Smooth muscle cell of the coronary artery (primary cell): ENCODE measurements at places on chromosomes 6 and 20. TPM values are rescaled to one million over a fixed set of nuclear protein-coding genes. Genes with fewer than 3 reads are reported as not detected.

SCGN gene
- not detected in 2 replicates for total RNA-seq

GLP1R gene
- total RNA-seq: not detected in 2 replicates

SEMG2 gene
- total RNA-seq: not detected in 2 replicates

LST1 gene
- 0.30 TPM in 1 of 2 replicates, not detected in the other for total RNA-seq

DDX43 gene
- total RNA-seq: 0.15 and 1.2 TPM in 2 replicates

IBTK gene
- 26.2 and 45.0 TPM in 2 replicates for total RNA-seq

DUSP22 gene
- total RNA-seq: 13.5 and 15.3 TPM in 2 replicates

C4B gene
- 3.2 and 24.0 TPM in 2 replicates for total RNA-seq

TRMT6 gene
- total RNA-seq: 2.7 and 6.4 TPM in 2 replicates

LINC00237 gene
- total RNA-seq: not detected in 2 replicates

TFAP2C gene
- total RNA-seq: 1.8 TPM in 1 of 2 replicates, not detected in the other

WFDC9 gene
- total RNA-seq: not detected in 2 replicates

PET117 gene
- 7.4 and 8.0 TPM in 2 replicates for total RNA-seq

PLN gene
- 6.5 TPM in 1 of 2 replicates, not detected in the other for total RNA-seq

CLPSL1 gene
- total RNA-seq: not detected in 2 replicates

SMIM28 gene
- total RNA-seq: not detected in 2 replicates

DZANK1 gene
- total RNA-seq: 0.75 and 1.2 TPM in 2 replicates

BMP5 gene
- not detected in 2 replicates for total RNA-seq

CDH4 gene
- 0.70 TPM in 1 of 2 replicates, not detected in the other for total RNA-seq
